Activated CD8-positive, alpha-beta memory T cell treated with anti-CD3 and anti-CD28 coated beads, Interleukin-2, amount 50 U/mL, for 4 hours (primary cell): ENCODE measurements at places on chromosomes 2 and 18.

DNA sequence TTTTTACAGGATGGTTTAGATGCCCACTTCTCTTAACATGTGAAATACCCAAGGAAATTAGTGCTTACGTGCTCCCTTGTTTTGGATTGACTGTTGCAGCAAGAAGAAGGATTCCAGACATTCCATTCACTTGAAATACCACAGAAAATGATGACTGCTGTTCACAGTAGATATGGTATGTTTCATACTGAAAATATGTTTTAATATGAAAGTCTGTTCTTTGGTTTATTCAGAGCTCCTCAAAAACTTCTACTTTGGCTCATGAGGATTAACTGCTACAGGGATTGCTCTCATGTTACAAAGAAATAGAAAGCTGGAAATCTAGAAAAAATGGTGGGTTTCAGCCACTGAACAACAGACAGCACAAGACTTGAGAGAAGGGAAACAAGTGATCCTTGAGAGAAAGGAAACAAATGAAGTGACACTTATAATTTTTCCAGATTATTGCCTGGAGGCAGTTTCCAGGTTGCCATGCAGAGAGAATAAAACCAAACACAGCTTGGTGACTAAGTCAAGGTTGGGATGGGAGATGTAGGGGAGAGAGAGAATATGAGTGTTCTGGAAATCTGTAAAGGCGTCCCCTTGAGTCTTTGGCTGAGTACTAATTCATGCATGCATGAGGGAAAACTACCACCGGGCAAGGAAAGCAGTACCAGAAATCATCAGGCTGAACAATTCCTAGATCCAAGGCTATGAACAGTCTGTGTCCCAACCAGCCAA, 348.1 kb downstream of the CLIP4 start:
- DNase-seq, result no peak

- no peak for DNase-seq
Measured at GRCh38 chr2:205539603-205540002, 142.7 kb upstream of the NRP2 start.

DNA sequence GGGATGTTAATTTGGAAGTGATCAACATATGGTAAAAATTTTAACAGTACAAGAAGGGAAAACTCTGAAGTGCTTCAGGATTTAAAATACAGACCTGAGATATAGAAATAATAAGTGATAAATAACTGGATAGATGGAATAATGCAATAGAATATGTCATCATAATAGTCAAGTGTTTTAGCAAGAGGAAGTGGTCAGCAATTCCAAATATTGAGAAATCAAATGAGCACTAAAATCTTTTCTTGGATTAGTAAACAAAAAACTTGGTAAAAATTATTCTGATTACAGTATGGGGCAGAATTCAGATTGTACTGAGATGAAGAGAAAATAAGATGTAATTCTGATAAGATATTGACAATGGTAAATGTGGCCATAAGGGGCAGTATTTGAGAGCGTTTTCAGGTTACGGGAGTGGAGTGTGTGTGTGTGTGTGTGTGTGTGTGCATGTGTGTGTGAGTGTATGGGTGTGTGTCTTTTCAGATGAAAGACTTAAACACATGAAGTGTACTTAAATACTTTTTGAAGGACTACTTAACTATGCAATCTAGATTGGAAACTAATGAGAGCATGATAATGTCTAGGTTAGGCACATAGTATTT, 217.9 kb upstream of the ITGA4 start:
- no peak for DNase-seq

- DNase-seq, result no peak
Measured at GRCh38 chr18:70256994-70257393, 31.9 kb upstream of the SOCS6 start.

DNA sequence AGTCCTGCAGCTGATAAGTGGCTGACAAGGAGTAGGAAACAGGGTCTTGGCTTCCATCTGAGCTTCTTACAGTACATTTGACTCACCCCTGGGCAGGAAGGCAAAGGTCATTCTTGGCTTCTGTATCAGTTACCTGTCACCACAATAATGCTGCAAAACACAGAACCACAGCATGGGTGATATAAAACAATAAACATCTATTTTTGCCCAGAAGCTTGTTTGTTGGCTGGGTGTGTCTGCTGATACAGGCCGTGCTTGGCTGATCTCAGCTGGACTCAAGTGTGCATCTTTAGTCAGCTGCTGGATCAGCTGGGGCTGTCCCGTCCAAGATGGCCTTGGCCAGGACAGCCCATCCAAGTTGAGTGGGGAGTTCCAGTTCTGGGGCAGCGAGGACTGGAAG, 34.7 kb downstream of the ONECUT2 start:
- DNase-seq, result no peak
